Stimulated activated CD4-positive, alpha-beta T cell treated with anti-CD3 and anti-CD28 coated beads, Interleukin-1b, Interleukin-23, amount 100 ng/mL, for 4 hours (primary cell): ENCODE measurements at places on chromosomes 2 and 18.
A peak's percentile ranks its signal among the peaks of the same experiment; 100 is the strongest.

DNA sequence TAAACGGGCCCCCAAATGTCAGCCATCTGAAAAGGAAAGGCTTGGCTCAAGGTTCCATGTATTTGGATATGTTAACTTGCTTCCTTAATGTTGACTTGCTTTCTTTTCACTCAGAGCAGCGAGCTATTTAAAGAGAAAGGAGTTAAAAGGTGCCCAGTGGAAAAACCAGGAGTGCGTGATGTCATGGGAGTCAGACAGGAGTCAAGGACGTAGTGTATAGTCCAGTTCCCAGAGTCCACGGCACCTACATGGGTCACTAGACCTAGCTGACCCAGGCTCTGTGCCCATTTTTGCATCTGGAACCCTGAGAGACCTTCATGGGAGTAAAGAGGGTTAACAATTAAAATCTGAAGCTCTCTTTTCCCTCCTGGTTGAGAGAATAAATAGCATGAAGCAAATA is 19.8 kb downstream of the SLC3A1 start:
- DNase-seq, result no peak

- DNase-seq, result no peak
Observed at GRCh38 chr2:134244587-134244986, 9.3 kb upstream of the MGAT5 start.

DNA sequence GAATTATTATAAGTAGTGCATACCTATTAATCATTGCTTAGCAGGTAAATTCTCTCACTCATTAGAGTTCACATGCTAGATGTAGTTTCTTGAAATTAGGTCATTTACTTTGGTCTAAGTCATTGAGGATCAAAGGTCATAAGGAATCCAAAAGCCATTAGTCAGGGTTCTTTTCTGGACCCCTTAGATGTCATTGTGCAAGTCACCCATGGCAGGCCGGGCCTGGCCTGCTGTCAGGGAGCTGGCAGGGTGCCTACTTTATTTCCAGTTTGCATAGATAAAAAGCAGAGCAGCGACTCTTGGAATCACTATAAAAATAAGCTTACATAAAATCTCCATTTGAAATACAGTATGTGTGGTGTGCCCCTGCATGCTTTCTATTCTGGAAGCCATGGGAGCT is 91.3 kb downstream of the MEIS1 start:
- DNase-seq, result no peak

- no peak for DNase-seq
Observed at GRCh38 chr2:181163139-181163538, 182.7 kb downstream of the UBE2E3 start.

DNA sequence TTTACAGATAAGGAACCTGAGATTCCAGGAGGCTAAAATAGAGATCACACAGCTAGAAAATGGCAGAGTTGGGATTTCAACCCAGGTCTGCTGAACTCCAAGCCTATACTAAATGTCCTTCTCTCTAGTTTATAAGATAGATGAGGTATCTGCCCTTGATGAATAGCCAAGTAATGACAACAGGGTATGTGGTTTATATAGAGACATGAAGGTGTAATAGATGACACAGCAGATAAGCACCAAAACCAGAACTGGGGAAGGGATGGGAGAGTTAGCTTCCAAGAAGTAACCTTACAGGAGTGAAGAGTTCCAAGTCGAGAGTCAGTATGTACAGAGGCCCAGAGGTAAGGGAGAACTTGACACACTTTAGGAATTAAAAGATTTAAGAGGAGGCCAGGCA is 104.7 kb upstream of the UBXN4 start:
- DNase-seq, result no peak

GRCh38 chr2:97735161-97735561 is 21.8 kb downstream of the ZAP70 start:
- no peak for DNase-seq

DNA sequence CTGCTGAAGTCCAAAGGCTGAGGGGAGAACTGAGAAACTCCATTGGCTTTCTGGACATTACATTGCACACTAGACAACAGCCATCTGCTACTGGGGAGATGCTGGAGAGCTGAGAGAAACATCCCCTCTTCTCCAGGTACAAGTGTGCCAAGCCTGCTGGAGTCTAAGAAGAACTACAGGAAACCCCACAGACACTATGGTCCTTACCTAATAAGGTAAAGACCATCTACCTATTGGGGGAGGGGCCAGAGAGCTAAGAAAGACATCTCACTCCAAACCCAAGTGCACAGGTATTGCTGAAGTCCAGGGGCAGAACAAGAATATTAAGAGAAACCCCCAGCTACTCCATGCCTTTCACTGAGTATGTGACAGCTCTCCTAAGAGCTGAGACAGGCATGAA is 338.7 kb upstream of the NCKAP5 start:
- DNase-seq, result no peak

DNA sequence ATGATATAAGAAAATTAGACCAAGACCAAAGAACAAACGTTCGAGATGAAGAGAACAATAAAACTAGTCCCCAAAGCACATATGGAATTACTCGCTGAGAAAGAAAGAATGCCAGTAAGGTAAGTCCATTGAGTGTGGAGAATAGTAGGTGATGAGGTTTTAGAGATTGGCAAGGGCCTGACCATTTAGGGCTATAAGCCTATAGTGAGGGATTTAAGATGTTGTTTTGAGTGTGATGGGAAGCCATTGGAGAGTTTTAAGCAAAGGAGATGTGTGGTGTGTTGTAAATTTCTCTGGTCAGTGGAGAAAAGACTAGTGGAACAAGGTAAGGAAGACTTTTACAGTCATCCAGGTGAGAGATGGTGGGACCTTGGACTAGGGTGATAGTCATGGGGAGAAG is 151.1 kb downstream of the MCFD2 start:
- DNase-seq, result no peak

DNA sequence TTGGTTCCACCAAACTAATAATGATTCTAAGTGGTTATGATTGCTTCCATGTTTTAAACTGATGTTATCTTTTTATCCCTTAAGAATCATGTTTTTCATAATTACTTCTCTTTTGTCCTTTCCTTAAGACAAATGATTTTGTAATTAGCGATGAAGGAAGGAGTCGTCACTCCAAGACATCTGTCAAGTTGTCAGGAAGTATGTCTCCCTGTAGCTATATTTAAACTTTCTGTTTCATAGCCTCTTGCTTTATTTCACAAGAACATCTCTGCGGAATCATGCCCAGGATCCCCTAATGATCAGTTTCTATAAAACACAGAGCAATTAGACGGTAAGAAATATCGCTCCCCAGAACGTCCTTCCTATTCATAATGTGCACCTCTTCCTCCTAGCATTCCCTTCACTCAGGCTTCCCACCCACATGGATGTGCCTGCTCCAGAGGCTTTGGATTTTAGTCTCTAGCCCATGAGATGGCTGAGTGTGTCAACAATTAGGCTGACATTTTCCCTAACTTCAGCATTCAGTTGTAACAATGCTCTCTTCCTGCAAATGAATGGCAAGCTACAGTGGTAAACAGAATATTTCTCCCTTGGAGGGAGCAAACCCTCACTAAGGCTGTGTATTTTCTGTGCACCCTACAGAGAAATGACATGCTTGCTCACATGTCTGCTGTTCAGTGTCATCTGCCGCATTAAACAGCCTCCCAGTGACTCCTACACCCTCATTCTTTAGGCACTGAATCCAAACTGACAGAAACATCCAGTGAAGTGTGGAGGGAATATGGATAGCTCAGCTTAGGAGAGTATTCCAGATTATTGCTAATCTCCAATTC is 879.6 kb upstream of the CELF4 start:
- no peak for DNase-seq

DNA sequence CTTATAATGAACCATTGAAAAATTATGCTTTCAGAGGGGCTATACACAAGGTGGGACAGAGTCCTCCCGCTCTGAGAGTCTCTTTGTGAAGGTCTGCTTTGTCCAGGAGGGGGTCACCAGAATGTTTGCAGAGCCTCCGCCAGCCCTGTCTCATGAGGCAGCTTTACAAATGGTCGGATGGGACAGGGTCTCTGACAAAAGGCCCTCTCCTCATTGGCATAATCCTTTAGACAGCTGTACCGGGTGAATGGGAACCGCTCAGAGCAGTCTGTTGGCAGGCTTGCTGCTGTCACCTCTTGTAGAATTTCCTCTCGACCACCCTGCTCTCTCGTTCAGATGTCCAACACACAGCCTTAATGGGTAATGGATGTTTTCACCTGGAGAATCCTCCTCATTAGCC is 40.2 kb upstream of the TGIF1 start:
- no peak for DNase-seq

DNA sequence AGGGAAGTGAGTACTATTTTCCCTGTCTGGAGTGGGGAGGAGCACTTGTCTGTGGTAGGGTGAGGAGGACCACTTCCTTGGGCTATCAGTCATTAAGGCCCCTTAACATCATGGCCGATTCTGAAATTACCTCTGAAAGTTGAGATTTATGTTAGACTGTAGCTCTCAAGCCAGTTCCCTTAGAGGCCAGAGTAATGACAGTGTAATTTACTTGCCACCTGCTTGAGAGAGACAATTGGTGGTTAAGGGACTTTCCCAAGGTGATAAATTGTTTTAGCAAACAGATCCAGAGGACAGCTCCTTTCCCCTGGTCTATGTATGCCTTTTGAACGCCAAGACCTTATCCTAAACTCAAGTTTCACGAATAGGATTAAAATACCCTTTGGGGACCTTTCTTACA is 56.1 kb downstream of the NEDD4L start:
- DNase-seq, result no peak

GRCh38 chr18:72973841-72974240 is 106.1 kb upstream of the NETO1 start:
- DNase-seq, result no peak

- no peak for DNase-seq
Observed at GRCh38 chr2:39281391-39281790, 37.6 kb upstream of the CDKL4 start.

DNA sequence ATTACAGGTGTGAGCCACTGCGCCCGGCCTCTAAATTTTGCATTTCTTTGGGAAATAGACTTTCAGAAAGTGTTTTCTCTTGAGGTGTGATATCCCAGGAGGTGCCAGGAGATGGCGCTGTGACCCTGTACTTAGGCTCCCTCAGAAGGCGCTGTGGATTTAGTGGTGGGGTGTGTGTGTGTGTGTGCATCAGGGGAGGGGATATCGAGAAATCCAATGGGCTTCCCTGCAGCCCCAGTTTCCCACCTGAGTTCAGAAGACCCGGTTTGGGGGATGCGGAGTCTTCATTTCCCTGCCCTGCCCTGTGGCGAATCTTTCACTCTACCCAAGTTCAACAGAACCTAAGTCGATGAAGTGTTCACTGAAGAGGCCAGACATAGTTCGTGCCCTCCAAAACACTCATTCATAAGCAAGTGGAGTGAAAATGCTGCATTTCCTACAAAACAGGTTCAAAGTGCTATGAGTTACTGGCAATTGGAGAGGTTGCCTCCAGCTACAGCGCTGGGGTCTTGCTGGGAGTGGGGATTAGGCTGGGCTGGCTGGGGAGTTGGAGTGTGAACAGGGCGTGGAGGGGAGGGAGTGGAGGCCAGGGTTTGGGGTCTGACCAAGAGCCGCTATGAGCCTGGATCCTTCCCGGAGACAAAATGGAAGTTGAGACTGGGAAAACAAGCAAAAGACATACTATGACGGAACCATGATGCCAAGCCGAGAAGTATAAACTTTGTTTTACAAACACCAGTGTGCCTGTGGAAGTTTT is 6.5 kb upstream of the WNT6 start:
- peak; percentile 63 for DNase-seq

GRCh38 chr2:10306901-10307463 is 4.3 kb downstream of the HPCAL1 start:
- DNase-seq, result no peak

GRCh38 chr18:23499291-23499781 is 4.0 kb upstream of the RMC1 start:
- DNase-seq, result no peak

GRCh38 chr2:128432423-128432822 is 113.8 kb upstream of the HS6ST1 start:
- DNase-seq, result no peak

GRCh38 chr2:58376592-58376991 is 135.5 kb upstream of the FANCL start:
- DNase-seq, result no peak

GRCh38 chr18:68713131-68713530 is 1.8 kb downstream of the TMX3 start:
- no peak for DNase-seq

DNA sequence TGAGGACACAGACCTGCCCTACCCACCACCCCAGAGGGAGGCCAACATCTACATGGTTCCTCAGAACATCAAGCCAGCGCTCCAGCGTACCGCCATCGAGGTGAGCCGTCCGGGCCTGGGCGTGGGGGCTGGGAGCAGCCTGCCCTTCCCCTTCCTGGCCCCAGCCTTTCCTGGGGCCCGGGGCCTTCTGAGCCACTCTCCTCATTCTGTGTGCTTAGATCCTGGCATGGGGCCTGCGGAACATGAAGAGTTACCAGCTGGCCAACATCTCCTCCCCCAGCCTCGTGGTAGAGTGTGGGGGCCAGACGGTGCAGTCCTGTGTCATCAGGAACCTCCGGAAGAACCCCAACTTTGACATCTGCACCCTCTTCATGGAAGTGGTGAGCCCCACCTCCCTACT is 157.9 kb downstream of the DYSF start:
- DNase-seq, result no peak

DNA sequence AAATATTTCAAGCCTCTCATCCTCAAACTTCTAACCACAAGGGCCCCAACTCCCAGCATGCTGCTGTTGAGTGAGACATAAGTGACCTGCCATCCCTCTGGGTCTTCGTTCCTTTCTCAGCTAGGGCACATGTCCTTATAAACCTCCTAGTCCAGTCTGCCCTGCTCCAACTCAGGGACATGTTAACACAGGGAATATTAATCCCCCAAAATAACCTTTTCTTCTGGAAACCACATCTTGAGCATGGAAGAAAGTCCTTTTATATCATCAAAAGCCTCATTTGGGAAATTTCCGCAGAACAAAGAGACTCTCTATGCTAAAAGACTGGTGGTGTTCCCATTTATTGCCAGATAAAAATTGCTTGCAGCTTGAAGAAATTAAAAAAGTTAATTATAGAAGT is 14.4 kb downstream of the TNP1 start:
- DNase-seq, result no peak

GRCh38 chr2:241020629-241021190 is 22.3 kb downstream of the SNED1 start:
- DNase-seq, result no peak

DNA sequence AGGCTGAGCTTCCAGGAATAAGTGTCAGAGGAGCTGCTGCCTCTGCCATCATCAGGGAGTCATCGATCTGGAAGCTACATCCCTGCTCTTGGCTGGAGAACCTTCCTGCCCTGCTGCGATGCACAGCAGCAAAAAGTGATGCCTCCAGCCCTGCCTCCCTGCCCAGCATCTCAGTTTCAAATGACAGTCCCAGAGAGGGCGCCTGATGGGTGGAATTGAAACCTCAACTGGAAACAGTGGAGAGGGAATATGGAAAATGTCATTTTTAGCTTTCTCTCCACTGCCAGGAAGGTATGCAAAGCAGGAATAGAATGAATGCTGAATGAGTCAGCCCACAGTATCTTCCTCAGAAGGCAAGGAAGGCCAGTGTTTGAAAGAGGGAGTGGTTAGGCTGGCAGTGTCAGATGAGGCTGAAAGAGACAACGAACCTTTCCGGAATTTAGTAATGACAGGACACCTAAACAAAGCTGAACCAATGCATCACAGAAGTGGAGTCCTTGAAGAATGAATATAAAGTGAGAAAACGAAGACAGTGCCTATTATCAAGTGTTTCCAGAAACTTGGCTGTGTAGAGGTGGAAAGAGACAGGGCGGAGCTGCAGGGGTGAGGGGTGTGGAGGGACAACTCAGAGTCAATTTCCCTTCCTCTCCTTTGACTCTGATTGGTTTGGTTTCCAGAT is 153.9 kb upstream of the NDUFV2 start:
- no peak for DNase-seq

GRCh38 chr2:20419007-20419576 is 27.8 kb upstream of the RHOB start:
- no peak for DNase-seq
